GM23338 (cell line): ENCODE measurements at places on chromosomes 16 and 17. TPM values are rescaled to one million over a fixed set of nuclear protein-coding genes. Genes with fewer than 3 reads are reported as not detected.

Gene SLC47A1
- total RNA-seq, result 1.9 and 4.5 TPM in 2 replicates

Gene TMEM170A
- 68.5 and 72.0 TPM in 2 replicates for total RNA-seq

Gene DERL2
- 52.2 and 65.0 TPM in 2 replicates for total RNA-seq

GRCh38 chr16:67845291-67846062, 1.3 kb upstream of the NUTF2 start:
- DNase-seq, result peak; percentile 11

DNA sequence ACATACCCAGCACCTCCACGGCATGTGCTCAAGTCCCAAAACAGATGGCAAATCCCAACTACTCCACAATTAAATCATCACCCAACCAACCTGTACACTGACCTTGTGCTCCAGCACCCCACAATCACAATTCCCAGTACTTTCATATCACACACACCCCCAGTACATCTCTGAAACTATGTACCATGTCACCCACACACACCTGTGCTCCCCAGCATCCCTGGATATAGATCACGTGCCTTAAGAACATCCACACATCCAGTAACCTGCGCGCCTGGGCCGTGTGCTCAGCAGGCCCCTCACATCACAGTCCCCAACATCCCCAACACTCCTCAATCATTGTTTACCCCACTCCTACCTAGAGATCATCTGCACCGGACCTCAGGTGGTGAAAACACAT, 2.1 kb downstream of the NLGN2 start:
- no peak for DNase-seq
